ENCODE measurements at places on chromosomes 5 and 9.

DNA sequence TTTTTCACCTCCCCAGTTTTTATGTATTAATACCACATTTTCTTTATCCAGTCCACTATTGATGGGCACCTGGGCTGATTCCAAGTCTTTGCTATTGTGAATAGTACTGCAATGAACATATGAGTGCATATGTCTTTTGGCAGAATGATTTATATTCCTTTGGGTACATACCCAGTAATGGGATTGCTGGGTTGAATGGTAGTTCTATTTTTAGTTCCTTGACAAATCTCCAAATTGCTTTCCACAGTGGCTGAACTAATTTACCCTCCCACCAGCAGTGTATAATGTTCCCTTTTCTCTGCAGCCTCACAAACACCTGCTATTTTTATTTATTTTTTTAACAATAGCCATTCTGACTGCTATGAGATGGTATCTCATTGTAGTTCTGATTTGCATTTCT, 340.2 kb downstream of the ADAMTS6 start:
- DNase-seq = no peak

DNA sequence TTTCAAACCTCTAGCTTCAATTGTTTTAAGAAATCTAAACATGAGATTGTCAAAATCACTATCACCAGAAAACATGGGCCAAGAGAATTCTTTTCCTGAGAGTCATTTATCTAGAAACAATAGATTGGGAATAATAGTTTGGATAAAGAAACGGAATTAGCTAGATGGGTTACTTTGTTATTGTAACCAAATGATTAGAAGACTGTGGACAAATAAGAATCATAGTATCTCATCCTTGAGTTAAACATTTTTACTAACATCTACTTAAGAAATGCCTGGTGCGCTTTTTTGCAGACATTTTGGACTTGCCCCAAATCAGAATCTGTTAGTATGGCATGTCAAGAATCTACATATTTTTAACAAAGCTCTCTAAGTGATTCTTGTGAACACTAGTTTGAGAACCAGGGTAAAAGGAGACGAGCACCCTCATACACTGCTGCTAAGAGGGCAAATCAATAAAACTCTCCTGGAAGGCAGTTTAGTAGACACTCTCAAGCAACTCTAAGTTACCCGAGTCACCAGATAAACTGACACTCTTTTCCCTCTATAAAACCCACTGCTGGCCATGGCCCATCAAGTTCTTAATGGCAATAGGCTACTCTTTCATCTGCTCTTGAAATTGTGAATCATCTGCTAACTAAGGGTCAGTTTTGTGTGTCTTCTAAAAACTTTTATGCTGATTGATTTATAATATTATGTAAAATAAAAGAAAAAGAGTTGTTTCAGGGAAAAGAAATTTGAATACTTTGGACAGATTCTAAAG, 39.1 kb downstream of the TPD52L3 start:
- no peak for DNase-seq

DNA sequence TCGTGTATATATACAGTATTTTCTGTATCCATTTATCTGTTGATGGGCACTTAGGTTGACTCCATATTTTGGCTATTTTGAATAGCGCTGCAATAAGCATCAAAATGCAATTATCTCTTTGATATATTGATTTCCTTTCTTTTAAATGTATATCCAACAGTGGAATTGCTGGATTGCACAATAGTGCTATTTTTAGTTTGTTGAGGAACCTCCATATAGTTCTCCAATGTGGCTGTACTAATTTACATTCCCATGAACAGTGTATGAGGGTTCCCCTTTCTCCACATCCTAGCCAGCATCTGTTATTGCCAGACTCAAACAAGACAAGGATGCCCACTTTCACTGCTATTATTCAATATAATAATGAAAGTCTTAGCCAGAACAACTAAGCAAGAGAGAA, 9.1 kb upstream of the CTXN3 start:
- no peak for DNase-seq

GRCh38 chr5:42628821-42629220, 127.8 kb upstream of the CCDC152 start:
- DNase-seq = no peak

DNA sequence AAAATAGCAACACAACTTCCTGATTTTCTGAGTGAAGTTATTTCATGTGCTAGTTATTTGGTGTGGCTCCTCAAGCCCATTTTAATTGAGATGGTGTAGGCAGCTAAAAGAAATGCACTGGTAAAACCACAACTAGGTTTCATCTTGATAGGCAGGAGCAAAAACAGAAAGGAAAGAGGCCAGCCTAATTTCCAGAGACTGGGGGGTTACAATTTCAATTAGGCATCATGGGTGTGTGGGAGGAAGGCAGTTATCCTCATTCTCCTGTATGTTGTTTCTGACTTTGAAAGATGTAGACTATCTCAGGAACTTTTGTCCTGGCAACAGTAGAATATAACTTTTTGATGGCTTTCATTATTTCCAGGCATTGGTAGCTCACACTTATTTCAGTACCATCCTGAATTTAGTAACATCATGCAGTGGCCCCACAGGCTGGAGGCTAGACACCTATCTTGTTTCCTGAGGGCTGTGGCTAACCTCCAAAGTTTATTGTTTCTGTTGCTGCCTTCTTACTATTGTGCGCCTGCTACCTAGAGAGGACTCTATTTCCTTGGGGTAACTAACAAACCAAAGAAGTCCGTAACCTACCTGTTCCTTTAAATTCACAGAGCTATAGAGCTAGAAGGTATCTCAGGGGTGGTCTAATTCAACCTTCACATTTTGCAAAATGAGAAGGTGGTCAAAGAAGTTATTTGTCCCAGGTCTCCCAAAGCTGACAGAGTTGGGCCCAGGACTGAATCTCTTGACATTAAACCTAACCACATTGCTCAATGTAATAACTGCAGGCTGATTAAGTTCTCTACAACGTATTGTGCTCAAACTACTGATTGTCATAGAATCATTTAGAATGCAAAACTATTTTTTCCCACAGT, 42.4 kb downstream of the FYB1 start:
- no peak for DNase-seq

DNA sequence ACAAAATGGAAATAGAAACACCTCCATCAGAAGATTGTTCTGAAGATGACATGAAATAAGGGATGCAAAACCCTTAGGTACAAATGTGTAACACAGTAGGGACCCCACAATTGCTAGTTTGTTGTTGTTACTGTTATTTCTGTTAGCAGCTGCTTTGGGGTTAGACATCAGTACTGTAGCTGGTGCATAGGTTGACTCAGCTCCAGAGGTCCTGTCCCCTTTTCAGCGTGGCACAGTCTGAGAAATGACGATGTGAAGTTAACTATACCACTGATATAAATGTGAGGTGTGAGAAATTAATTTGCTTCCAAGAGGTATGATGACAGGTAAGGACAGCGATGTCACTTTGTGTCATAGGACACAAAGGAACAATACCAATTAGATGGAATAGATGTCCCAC, 384.6 kb upstream of the KLF4 start:
- no peak for DNase-seq

Measured in AG08395 (cell line).